ENCODE measurements at places on chromosomes 16 and 17.

- DNase-seq, result no peak
Measured at GRCh38 chr17:57356153-57356718, 99.9 kb downstream of the MSI2 start.

DNA sequence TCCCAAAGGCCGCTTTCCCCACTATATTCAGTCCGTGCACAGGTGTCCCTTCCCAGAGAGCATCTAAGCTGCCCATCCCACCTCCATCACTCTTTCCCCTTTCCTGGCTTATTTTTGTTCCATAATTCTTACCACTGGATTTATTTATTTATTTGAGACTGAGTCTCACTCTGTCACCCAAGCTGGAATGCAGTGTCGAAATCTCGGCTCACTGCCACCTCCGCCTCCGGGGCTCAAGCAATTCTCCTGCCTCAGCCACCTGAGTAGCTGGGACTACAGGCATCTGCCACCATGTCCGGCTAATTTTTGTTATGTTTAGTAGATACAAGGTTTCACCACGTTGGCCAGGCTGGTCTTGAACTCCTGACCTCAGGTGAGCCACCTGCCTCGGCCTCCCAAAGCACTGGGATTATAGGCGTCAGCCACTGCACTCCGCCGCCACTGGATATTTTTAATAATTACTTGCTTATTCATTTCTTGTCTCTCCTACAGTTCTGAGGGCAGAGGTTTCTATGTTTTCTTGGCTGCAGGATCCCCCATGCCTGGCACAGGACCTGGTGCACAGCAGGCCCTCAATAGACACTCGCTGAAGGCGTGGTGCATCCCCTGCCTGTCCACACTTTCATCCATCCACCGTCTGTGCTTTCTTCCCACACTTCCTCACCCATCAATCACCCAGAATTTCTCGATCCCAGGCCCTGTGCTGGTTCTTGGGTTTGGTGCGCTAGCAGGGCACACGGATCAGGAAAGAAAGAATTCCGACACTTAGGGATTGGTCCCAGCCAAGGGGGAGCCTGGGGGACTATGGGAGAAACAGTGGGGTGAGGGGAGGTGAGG lies 9.9 kb upstream of the ADGRG1 start:
- DNase-seq, result no peak

DNA sequence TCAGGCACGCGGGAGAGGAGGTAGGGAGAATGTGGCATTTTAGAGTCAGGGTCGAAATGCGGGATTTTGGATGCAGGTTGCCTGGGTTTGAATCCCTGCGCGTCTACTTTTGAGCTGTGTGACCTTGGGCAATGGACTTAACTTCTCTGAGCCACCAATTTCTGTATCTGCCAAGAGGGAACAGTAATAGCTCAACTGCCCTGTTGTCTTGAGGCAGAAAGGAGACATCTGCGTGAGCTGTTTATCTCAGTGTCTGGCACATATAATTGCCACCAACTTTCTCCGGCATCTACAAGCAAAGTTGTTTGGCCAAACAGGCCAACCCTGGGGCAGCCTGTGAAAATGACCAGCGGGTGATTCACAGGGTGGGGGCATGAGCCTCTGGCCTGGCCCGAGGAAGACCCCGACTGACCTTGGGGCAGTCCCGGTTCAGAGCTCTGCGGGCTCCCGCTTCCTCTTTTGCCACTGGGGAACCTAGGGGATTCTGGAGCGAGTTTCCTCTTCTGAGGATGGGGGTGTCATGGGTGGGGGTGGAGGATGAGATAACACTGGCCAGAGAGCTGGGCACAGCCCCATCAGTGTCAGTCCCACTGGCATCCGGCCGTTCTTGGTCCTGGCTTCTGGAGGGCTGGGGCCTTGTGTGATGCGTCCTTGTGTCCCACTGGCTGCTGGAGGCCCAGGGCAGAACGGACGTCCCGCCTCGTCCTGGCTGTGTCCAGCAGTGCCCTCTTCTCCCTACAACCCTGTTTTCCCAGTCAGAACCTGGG lies 1.3 kb downstream of the SNN start:
- DNase-seq, result no peak

GRCh38 chr16:67260426-67261063 lies 11.8 kb downstream of the SLC9A5 start:
- DNase-seq, result no peak

DNA sequence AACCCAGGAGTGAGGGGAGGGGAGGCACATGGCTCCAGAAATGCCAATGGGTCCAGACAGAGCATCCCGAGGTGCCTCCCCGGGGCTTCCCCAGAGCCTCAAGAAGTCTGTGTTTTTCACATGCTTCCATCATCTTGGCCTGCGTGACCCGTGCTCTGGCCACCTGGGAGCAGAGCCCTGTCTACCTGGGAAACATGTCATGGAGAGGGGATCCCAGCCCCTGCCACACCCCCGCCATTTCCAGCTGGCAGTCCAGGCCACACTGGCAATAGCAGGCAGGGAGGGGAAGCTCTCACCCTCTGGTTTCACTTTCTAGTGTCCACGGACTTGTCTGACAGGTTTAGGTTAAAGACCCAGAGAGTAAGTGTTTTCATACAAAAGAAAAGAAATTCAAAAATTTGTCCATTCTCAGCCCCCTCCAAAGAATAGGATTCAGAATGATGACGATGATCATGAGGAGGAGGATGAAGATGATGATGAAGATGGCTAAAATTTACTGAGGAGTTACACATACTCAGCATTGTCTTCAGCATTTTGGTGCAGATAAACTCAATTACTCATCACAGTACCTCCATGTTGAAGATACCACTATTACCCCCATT lies 9.0 kb downstream of the SMIM5 start:
- DNase-seq, result peak; percentile 11

- DNase-seq, result no peak
Measured at GRCh38 chr16:69711115-69711740, 15.1 kb downstream of the NQO1 start.

GRCh38 chr17:41738801-41739112 lies 4.3 kb upstream of the HAP1 start:
- no peak for DNase-seq

- DNase-seq, result no peak
Measured at GRCh38 chr17:5715478-5715877, 131.2 kb upstream of the NLRP1 start.

- DNase-seq, result no peak
Measured at GRCh38 chr16:17414421-17414820, 56.3 kb downstream of the XYLT1 start.

DNA sequence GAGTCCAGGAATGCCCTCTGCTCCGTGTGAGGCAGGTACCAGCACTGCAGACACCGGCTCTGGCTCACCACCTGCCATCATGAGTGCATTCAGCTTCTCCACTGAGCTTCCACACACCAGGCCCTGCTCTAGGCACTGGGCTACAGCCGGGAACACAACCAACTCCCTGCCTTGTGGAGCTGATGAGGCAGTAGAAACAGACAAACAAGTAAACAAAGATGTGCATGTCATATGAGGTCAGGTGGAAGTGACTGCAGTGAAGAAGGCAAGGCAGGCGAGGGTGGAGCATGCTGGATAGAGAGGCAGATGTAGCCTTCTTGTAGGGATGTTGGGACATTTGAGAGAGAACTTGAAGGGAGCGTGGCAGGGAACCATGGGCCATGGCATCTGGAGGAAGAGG lies 5.0 kb downstream of the NLRC5 start:
- DNase-seq, result no peak

DNA sequence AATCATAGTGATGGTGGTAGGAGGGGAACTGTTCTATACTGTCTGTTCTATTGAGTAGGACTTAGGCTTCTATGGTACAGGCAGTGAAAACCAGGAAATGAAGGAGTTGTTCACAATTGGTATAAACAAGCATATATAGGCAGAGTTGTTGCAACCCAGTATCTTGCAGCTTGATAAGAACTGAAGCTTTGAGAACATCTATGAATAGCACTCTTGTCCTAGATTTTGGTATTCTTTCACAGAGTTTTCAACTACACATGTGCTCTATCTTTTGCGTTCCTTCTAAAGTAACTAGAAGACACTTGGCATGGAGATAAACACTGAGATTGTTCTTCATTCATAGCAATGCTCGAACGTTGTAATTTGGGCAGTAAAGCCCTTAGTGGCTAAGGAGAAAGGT lies 91.8 kb downstream of the KCNJ2 start:
- no peak for DNase-seq

GRCh38 chr17:31446195-31446967 lies 54.9 kb downstream of the RAB11FIP4 start:
- DNase-seq, result no peak

DNA sequence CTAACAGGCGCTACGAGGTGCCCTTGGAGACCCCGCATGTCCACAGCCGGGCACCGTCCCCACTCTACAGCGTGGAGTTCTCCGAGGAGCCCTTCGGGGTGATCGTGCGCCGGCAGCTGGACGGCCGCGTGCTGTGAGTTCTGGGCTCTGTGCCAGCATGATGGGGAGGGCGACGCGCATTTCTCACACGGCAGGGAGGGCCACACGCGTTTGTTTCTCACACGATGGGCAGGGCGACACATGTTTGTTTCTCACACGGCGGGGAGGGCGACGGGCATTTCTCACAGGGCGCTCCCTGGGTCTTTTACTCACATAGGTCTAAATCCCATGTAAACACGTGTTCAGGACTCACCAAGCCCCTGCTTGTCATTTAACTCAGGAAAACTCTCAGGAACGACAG lies 4.4 kb downstream of the GAA start:
- DNase-seq, result no peak

DNA sequence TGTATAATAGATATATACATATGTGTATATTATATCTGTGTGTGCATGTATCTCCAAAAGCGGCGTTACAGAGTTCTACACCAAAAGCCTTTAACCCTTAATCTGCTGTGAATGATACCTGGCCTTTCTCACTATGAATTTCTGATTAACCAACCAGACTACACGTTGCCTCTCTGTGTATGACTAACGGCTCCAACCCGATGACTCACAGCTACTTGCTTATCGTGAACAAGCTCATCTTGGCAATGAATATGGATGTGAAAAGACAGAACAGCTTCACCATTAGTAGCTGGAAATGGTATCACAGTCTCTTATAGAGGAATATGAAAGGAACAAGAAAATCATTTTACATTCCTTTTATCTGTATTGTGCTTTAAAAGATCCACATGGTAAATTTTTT lies 23.8 kb upstream of the ARHGAP44 start:
- no peak for DNase-seq

DNA sequence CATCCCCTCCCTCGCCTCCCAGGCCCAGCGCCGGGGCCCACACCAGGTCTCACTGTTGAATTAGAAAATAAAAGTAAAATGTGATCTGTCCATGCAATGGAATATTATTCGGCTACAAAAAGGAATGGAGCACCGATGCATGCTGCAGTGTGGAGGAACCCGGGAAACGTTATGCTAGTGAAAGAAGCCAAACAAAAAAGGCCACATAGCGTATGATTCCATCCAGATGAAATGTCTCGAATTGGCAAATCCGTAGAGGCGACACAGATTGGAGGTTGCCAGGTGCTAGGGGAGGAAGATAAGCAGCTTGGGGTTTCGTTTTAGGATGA lies 972 bp upstream of the ADCY9 start:
- DNase-seq, result no peak

GRCh38 chr16:3036726-3037315 lies at the start of gene BICDL2:
TSS of gene BICDL2 (minus strand) at chr16:3036944. CDS start at chr16:3035496, 1,448 bp downstream.
- DNase-seq, result no peak

GRCh38 chr17:43701318-43701743 lies 39.6 kb upstream of the MEOX1 start:
- DNase-seq, result no peak

DNA sequence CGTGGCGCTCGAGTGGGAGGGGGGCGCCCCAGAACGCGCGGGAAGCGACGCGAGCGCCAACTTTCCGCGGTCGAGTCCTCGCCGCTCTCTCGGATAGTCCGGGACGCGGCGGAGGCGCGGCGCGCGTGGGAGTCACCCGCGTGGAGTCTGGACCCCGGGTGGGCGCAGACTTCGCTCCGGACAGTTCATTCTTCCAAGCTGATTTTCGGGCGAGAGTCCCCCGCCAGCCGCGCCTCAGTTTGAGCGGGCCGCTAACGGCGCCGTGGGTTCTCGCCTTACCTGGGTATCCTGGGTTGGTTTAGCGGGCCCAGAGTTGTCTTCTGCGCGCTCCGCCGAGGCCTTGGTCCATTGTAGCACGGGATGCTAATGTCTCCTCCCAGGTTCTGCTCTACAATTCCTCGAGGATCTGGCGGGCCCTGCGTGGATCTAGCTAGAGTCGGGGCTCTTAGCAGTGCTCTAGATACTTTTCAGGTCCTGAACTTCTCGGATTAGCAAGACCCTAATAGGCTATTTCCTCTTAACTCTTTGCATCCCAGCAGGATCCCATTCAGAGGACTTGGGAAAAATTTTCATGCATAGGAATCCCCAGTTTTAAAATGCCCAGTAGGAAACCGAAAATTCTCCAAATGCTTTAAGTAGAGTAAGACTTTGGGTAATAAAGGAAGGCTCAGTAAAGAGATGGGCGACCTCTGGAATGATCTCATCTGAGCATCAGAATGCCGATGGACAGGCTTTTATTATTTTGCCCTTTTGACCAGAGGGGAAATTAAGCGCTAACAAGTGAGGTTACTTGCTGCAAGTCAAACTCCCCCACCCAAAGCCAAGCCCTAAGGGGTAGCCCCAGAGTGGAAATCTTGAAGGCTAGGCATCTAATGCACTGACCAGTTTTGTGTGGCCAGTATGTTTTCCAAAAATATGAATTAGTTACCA lies 537 bp upstream of the GJC1 start:
- peak; percentile 27 for DNase-seq
